ENCODE measurements at places on chromosomes 13 and 19.

DNA sequence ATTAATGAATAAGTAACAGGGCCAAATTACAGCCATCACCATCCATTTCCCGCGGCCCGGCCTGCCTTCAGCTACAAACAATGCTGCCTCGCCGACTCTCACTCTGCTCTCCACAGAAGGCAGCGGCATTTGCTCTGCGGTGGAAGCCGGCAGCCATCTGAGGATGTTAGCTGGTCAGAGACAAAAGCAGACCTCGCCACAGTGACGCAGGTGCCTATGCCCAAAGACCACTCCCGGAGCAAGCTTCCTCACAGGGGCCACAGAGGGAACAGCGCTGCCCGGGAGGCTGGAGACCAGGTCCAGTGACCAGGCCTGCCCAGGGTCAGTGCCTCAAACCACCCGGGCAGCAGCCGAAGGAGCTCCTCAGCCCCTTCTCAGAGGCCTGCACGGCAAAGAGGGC, 16.4 kb downstream of the PEPD start:
- no peak for DNase-seq

DNA sequence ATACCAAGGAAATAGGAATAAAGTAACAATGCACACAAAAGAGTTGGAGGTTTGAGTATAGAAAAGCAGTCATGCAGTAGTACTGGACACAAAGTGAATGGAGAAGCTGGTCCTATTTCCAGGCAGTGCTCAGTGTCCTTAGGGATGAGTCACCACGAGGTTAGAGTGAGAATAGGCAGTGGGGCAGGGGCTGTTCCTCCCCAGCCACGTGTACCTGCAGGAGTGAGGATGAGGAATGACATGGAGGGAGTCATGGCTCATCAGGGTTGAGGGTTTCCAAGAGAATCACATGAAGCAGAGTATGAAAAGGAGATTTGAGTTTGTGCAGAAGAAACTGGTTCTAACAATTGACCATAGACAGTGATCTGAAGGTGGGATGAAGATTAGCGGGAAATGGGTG, 74.8 kb upstream of the ZNF835 start:
- no peak for DNase-seq

DNA sequence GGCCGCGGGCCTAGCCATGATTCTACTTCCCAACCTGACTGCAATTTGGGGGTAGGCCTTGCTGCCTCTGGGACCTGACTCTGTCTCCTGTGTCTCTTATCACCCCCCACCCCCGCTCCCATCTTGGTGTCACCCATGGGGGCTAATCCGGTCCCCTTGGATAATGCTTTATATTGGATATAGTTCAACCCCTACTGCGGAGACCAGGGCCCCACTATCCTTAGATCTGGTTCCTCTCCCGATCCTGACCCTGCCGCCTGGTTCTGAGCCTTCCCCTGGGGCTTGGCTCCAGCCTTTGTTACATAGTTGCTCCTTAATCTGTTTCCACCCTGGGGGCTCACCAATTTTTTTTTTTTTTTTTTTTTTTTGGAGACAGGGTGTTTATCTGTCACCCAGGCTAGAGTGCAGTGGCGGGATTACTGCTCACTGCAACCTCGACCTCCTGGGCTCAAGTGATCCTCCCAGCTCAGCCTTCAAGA, 1.3 kb downstream of the BLOC1S3 start:
- DNase-seq = no peak

GRCh38 chr13:32031815-32032370, 319 bp downstream of the FRY start:
- DNase-seq = no peak

DNA sequence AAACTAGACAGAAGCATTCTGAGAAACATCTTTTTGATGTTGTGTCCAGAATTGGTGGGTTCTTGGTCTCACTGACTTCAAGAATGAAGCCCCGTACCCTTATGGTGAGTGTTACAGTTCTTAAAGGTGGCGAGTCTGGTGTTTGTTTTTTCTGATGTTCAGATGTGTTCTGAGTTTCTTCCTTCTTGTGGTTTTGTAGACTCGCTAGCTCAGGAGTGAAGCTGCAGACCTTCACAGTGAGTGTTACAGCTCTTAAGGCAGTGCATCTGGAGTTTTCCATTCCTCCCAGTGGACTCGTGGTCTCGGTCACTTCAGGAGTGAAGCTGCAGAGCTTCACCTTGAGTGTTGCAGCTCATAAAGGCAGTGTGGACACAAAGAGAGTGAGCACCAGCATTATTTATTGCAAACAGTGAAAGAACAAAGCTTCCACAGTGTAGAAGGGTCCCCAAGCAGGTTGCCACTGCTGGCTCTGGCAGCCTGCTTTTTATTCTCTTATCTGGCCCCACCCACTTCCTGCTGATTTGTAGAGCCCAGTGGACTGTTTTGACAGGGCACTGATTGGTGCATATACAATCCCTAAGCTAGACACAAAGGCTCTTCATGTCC, 1820.8 kb downstream of the UQCRFS1 start:
- no peak for DNase-seq

Data from stimulated activated CD8-positive, alpha-beta memory T cell treated with anti-CD3 and anti-CD28 coated beads, Interleukin-4, amount 100 ng/mL, for 48 hours (primary cell).